Activated CD4-positive, alpha-beta T cell treated with anti-CD3 and anti-CD28 coated beads for 24 hours (primary cell): ENCODE measurements at places on chromosomes 3 and 15.

DNA sequence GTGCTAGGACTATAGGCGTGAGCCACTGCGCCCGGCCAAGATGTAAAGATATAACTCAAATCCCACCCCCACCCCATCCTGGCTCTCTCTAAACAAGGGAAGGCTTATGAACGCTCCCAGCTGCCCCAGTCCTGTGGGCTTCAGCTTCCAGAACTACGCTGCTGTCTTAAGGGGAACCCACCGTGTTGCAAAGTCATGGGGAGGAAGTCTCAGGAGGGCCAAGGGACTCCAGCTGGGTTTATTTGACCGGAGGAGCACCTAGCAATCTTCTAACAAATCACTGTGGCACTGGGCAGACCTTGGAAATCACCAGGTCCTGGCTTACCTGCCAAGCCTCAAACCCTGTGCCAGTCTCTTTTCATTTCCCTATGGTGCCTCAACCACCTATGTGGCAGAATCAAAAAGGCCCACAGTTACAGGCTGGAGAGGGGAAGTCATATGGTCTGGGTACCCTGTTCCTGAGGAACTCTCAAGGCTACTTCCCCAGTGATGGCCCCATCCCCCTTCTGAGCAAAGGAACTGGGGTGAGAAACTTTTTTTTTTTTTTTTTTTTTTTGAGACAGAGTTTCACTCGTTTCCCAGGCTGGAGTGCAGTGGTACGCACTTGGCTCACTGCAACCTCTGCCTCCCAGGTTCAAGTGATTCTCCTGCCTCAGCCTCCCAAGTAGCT, 83.4 kb downstream of the RBPMS2 start:
- no peak for DNase-seq

DNA sequence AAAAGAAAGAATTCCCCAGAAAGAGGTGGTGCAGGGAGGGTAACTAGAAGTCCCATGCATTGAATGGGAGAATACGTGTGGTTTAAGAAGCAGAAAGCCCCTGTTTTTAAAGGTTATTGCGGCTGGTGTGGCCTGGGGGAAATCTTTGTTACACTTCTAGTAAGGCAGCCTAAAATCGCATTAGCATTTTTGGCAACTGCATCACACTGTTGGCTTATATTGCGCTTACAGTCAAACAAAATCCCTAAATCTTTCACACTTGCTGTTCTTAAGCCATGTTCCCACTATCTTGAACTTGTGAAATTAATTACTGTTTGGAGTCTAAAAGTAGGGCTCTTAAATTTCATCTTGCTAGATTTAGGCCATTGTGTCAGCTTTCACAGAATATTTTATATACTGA, 66.0 kb upstream of the GOLIM4 start:
- no peak for DNase-seq

GRCh38 chr15:54026891-54027290, 48.6 kb downstream of the UNC13C start:
- DNase-seq, result no peak

GRCh38 chr3:123768480-123769355, 115.4 kb downstream of the MYLK start:
- DNase-seq, result no peak

DNA sequence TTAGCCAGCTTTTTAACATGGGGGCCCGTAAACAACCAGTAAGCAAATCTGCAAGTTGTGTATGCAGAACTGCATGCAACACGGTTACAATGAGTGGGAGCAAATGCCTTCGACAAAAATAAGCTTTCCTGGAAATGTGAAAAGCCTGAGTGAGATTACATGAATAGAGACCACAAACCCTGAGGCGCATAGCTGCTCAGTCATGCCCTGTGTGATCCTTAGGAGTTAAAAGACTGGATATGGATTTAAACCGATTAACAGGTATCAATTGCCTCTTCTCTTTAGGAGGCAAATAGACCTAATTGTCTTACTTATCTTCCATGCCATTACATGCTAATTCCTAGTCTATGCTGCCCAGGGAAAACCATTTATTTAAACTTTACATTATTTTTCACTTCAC, 810.3 kb downstream of the ROBO1 start:
- DNase-seq, result no peak

DNA sequence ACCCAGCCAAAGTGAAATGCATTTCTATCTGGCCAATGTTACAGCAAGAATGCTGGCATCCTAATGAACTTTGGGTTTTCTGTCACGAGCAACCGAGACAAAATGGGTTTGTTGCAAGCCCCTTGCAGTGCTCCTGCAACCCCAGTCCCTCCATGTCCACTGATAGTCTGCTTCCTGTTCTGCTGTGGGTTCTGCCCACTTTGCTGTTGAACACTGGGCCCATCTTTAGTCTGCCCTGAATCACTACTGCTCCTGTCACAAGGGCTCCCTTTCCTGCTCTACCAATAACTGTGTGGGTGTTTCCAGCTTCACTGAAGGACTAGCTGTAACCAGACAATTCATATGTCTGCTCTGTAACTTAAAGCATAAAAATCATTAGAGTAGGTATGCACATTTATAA, 12.7 kb upstream of the OXSR1 start:
- no peak for DNase-seq

DNA sequence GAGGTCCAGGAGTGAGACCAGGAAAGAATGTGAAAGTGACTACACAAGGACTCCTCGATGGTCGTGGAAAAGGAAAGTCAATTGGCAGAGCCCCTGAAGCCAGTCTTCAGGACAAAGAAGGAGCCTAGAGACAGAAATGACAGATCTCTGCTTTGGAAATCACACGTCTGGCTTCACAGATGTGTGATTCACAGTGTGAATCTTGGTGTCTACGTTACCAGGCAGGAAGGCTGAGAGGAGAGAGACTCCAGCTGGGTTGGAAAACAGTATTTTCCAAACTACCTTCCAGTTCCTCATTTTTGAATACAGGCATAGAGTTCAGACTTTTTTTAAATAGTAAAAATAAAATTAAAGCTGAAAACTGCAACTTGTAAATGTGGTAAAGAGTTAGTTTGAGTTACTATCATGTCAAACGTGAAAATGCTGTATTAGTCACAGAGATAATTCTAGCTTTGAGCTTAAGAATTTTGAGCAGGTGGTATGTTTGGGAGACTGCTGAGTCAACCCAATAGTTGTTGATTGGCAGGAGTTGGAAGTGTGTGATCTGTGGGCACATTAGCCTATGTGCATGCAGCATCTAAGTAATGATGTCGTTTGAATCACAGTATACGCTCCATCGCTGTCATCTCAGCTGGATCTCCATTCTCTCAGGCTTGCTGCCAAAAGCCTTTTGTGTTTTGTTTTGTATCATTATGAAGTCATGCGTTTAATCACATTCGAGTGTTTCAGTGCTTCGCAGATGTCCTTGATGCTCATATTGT, 6.0 kb downstream of the CCR2 start:
- no peak for DNase-seq

DNA sequence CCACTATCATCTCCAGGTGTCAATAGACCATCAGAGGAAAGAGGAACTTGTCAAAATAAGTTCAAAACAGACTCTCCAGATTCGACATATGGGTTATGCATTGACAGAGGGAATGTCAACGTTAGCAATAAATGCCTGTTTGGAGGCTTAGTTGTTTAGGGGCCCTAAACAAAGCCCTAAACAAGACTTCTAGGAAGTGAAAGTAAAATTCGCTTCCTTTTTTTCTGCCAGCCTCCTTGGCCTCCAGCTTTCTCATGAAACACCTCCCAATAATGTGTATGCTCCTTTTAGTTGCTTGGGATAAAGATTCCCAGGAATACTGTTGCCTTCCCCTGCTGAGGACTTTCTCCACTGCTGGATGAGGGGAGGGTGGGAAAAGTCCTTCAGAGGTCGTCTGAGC, 70.9 kb upstream of the ARNT2 start:
- DNase-seq, result no peak

DNA sequence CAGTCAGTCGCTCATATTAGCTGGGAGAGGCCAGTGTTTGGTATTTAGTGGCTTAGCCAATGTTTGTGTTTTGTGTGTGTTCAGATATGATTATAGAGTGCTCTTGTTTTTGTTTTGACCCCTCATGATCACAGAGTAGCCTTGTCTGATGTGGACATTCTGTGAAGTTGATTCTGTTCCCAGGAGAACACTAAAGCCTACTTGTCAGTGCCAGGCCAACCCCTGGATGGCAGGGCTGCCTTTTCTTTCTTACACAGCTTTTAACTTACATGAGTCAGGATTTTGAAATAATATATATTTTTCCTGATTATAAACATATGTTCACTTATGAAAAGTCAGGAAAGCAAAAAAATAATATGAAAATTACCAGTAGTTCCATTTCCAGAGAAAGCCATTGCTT, 11.9 kb downstream of the CFAP161 start:
- DNase-seq, result no peak

DNA sequence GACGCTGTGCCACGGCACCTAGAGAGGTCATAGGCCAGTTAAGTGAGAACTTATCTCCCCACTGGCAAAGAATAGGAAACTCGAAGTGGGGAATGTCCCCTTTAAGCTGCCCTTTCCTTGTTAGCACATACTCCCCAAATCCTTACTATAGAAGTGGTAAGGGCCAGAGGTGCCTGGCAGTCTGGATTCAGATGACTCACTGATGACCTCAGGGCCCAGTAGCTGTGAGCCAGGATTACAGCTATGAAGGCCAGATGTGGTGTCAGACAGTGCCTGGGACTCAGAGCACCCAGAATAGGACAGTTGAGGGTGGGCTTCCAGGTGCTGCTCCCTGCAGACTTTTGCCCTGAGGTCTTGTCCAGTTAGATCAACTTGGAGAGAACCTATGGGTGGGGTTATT, 37.7 kb downstream of the PDIA5 start:
- DNase-seq, result no peak

DNA sequence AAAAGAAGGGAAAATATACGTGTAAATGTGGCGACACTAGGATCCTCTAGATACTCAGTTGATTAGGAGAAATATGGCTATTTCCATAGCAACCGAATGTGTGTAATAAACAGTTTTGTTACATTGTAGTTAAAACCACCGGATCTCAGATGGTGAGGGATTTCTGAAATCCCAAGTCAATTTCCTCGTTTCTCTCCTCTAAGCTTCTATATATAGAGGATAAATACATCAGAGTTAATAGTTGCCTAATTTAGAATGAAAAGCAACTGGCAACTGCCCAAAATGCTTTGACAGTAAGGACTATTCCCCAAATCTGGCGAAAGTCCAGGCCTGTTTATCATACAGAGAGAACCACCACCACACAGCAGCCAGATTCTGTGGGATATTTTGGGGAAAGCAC, 112.6 kb downstream of the GABRB3 start:
- no peak for DNase-seq

DNA sequence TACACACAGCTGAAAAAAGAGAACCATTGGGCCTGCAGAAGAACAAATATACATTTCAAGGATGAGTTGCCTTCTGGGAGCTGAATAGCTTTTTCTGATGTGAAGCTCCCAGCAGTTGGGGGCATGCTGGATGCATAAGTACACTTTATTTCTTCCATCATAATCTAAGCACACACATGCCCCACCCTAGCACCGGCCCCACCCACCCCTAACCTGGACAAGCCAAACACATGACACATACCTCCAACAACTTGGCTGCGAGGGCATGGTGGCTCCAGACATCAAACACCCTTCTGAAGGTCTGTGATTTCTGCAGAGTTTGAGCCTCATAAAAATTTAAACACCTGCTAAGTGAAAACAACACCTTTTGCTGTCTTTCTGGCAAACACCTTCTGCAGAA, 307.2 kb upstream of the TRIM42 start:
- DNase-seq, result no peak

GRCh38 chr3:171778493-171778892, 31.8 kb downstream of the PLD1 start:
- no peak for DNase-seq

GRCh38 chr15:78225783-78226541, 8.4 kb downstream of the ACSBG1 start:
- no peak for DNase-seq

GRCh38 chr3:147298511-147298982, 107.8 kb downstream of the ZIC4 start:
- DNase-seq, result no peak

DNA sequence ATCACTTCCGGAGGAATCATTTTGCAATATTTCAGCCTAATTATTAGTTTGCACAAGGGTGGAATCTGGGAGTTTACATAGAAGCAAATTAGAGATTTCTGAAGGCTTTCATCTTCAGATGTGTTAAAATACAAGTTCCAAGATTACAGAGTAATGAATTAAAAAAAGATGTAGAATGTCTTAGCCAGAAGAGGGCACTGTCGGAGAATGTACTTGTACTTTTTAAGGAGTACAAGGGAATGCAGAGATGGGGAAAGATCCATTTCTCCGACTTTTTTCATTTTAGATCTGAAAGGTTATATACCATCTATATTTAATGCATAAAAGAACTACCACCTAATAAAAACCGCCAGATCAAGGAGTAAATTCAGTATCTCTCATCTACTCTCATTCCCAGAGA, 43.1 kb upstream of the WDR5B start:
- DNase-seq, result no peak

DNA sequence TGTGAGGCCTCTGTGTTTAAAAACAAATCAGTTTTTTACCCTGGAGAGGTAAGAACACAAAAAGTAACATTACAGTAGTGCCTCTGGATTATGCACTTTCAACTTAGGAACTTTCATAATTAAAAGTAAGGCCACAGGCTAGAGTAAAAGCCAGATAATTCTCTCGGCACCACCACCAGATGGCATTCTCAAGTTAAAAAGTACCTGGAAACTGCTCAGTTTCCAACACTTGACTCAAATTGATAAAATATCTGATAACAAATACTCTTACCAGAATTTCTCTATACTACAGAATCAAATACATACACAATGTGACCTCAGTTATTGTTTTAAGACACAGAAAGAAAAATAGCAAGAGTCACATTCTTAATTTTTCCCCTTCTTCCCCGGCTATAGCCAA, 19.9 kb downstream of the SPICE1 start:
- DNase-seq, result no peak
